CD4-positive, alpha-beta T cell treated with Interleukin-15 for 4 hours (primary cell): ENCODE measurements at places on chromosomes 2 and 18.

DNA sequence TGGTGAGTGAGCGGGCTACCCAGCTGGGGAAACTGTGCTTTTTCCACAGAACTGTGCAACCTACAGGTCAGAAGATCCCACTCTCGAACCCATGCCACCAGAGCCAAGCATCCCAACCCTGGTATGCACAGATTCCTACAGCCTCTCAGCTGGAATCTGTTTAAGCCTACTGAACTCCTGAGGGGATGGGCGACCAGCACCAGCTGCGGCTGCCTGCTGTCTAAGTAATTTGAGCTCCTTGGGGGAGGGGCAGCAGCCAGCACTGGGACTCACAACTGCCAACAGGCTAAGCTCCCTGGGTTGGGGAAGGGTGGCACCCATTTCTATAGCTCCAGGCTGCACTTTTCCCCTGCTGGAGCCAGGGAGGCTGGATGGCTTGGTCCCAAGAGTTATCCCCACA lies 11.8 kb downstream of the CYP27C1 start:
- no peak for DNase-seq

GRCh38 chr2:235087832-235088495 lies 136.1 kb downstream of the SH3BP4 start:
- DNase-seq = no peak

GRCh38 chr2:205218056-205218455 lies 464.2 kb upstream of the NRP2 start:
- DNase-seq = no peak

DNA sequence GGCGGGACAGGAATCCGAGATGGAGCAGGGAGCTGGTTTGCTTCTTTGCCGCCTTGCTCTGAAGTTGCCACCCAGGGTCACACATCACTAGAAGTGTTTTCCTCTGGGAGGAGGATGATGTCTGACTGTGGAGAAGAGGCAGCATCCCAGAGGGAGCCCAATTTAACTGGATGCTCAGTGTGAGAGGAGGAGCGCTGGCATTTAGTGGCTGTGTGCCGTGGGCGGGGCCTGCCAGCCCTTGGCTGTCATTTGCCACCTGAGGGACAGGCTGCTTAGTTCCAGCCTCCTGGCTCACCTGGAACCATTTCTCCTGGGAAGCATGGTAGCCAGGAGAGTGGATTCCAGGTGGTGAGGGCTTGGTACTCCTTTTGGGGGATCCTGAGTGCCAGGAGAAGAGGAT lies 9.6 kb downstream of the B3GNT2 start:
- DNase-seq = no peak

- no peak for DNase-seq
These were observed 8.1 kb downstream of the CYB5A start for GRCh38 chr18:74283646-74284045.

DNA sequence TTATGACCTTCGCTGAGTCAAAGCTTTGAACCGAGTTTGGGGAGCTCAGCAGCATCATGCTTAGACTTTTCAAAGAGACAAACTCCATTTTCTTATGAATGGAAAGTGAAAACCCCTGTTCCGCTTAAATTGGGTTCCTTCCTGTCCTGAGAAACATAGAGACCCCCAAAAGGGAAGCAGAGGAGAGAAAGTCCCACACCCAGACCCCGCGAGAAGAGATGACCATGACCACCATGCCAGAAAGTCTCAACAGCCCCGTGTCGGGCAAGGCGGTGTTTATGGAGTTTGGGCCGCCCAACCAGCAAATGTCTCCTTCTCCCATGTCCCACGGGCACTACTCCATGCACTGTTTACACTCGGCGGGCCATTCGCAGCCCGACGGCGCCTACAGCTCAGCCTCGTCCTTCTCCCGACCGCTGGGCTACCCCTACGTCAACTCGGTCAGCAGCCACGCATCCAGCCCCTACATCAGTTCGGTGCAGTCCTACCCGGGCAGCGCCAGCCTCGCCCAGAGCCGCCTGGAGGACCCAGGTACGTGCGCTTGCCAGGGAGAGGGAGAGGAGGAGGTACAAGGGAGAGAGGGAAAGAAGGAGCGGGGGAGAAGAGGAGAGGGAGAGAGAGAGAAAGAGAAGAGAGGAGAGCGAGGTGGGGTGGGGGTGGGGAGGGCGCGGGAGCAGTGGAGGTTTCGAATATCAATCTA lies at the start of gene DLX1:
Gene DLX1 (plus strand): TSS at position 48 of the 700 bp plus-strand sequence. CDS start 171 bp downstream, at position 219.
- no peak for DNase-seq

DNA sequence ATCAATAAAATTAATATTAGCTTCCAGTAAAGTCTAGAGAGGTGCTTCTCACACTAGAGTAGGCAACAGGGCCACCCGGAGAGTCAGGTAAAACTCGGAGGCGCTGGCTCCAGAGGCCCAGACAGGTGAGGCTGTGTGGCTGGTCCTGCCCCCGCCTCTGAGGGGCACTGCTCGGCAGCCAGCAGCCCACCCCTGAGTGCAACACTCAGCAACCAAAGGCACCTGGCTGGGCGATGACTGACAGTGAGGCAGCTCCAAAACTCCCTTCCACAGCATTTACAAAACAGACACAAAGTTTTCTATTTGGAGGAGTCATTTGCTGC lies 138.8 kb upstream of the ID2 start:
- no peak for DNase-seq

GRCh38 chr2:6630209-6630608 lies 235.5 kb downstream of the CMPK2 start:
- no peak for DNase-seq

GRCh38 chr18:44826418-44827259 lies 146.0 kb downstream of the SETBP1 start:
- no peak for DNase-seq

GRCh38 chr2:61134141-61134540 lies 27.8 kb upstream of the C2orf74 start:
- DNase-seq = no peak

- DNase-seq = no peak
These were observed 955.2 kb upstream of the CELF4 start for GRCh38 chr18:38520786-38521185.

- DNase-seq = no peak
These were observed 132.9 kb downstream of the SOCS6 start for GRCh38 chr18:70421471-70422390.

DNA sequence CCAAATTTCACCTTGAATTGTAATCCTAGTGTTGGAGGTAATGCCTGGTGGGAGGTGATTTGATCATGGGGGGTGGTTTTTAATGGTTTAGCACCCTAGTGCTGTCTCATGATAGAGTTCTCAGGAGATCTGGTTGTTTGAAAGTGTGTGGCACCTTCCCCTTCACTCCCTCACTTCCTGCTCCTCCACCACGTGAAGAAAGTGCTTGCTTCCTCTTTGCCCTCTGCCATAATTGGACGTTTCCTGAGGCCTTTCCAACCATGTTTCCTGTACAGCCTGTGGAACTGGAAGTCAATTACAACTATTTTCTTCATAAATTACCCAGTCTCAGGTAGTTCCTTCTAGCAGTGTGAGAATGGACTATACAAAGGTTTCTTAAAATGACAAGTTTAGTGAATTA lies 251.8 kb upstream of the NETO1 start:
- no peak for DNase-seq

DNA sequence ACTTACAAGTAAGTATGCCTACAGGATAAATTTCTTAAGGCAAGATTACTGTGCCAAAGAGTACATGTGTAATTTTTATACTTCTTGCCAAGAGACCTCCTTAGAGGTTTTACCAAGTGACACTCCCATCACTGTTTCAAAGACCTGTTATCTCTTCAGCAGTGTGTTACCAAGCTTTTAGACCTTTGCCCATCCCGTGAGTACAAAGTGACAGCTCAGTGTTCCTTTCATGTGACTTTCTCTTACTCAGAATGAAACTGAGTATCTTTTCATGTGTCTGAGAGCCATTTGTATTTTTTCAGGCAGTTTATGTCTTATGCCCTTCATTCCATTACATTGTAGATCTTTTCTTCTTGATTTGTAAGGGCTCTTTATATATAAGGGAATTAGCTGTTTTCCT lies 287.5 kb upstream of the SALL3 start:
- no peak for DNase-seq

GRCh38 chr2:42369532-42370229 lies 8.7 kb upstream of the COX7A2L start:
- no peak for DNase-seq

DNA sequence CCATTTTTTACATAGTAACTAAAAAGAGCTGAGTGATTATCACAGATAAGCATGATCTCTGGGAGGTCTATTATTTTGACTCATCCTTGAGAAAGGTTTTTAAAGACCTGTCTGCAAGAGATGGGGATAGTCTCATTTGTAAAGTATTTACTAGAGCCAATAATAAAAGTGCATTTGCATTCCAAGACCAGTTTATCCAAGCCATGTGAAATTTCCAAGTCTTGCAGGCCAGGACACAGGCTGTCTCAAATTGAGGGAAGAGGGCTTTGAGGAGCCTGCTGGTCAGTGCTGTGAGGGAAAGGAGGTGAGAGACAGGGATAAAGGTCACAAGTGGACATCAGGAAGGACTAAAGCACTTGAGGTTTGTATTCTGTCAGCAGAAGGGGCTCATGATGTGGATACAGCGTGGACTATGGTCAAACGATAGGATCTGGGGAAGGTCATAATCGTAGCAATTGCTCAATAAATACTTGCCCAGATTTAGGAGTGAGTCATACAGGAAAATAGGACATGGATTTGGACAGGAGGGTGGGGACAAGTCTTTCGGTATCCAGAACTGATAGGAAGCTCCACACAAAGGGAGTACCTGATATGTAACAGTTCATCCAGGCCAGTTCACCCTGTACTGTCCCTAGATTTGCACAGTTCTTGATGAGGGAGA lies 6.6 kb upstream of the CDH2 start:
- no peak for DNase-seq

- no peak for DNase-seq
These were observed 120.3 kb downstream of the INO80D start for GRCh38 chr2:205965707-205966106.

DNA sequence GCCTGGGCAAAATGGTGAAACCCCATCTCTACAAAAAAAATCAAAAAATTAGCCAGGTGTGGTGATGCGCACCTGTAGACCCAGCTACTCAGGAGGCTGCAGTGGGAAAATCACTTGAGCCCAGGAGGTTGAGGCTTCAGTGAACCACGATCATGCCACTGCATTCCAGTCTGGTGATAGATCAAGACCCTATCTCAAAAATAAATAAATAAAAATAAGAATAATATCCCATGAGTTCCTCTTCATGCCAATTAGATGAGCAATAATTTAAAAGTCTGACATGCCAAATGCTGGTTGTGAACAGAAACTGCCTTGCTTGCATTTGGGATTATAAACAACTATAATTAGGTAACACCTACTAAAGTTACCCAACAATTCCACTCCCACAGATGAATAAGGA lies 22.1 kb upstream of the ANKRD44 start:
- no peak for DNase-seq

DNA sequence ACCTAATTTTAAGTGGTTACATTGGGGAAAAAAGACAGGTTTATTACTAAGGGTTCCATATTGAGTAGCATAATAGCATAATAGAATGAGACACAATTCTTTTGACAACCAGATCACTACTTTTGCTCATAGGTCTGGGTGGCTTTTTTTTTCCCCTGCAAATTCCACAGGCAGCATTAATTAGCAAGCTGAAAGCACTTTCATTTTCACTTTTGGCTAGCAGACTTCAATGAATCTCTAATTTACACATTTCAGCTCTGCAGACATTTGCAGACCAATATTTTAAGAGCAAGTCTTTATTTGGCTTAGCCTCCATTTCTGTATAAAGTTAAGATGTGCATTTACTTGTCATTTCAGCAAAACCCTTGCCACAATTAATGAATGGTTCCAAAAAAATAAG lies 185.5 kb downstream of the NOL4 start:
- DNase-seq = no peak

GRCh38 chr2:230217424-230217823 lies 2.4 kb downstream of the SP110 start:
- DNase-seq = no peak

GRCh38 chr2:176454893-176455815 lies 185.9 kb downstream of the MTX2 start:
- DNase-seq = peak; percentile 75

- no peak for DNase-seq
These were observed 59.6 kb upstream of the CHN1 start for GRCh38 chr2:175064797-175065196.

- DNase-seq = no peak
These were observed 3.1 kb upstream of the DCTN1 start for GRCh38 chr2:74383254-74383653.

DNA sequence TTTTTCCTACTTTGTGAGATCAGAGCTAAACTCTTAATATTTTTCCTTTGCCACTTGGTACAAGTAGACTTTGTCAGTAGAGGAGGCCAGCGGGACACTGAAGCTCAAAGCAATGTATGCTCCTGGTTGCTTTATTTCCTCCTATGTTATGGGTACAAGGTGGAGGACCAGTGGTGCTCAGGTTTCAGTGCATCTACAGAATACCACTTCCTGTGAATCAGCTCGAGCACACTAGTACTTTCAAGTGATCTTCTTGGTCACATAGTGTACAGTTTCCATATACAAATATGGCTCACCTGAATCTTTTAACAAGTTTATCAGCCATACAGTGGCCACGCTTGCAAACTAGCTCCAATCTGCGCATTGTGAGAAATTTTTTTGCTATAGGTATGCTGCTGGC lies 1674.8 kb upstream of the TMEFF2 start:
- DNase-seq = no peak

DNA sequence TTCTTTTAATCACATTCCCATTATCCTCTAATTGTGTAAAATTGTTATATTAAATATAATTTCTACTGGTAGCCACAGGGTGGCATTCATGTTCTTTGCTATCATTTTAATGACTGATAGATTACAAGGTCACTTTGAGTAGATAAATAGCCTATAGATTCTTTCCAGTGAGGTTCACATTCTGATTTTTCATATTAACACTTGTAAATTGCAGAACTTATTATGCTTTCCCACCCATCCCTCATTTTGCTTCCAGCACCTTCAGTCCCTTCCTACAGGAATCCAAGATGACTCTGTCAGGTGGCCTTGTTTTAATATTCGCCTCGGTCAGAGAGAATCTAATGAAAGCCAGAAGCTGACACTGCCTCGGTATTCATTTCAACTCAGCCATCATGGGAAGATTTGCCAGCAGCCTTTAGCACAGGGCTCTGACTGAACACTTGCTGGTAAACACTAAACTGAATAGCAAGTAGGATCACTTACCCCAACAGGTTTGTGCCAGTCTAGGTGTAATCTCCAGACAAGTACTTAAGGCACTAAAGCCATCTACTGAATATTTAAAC lies 101.2 kb upstream of the FSHR start:
- no peak for DNase-seq

GRCh38 chr2:105072039-105072438 lies 34.2 kb downstream of the MRPS9 start:
- peak; percentile 3 for DNase-seq

- DNase-seq = no peak
These were observed 832.8 kb downstream of the RNF144A start for GRCh38 chr2:7749895-7750559.

DNA sequence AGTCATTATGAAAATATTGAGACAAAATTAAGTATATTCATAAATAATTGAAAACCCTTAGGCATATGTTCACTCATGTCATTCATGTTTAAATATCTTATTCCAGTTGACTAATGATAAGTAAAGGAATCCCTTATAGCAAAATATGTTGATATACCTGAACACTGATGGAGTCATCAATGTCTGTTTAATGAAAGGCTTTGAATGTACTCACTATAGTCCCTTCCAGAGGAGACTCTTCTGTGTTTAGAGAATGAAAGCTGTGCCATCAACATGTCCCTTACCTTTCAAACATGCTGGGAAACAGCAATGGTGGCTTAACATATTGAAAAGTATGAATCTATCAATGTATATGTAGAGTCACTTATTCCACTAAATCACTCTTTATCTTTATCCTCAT lies 242.9 kb downstream of the KCNJ3 start:
- no peak for DNase-seq

GRCh38 chr2:14565666-14566065 lies 66.9 kb upstream of the LRATD1 start:
- no peak for DNase-seq

GRCh38 chr2:105746177-105747080 lies 1.7 kb downstream of the NCK2 start:
- peak; percentile 82 for DNase-seq
